ENCODE measurements at places on chromosomes 5 and 9.

- DNase-seq, result no peak
Observed at GRCh38 chr9:80383331-80383730, 811.6 kb downstream of the TLE4 start.

- no peak for DNase-seq
Observed at GRCh38 chr9:101478906-101479305, 43.3 kb upstream of the ALDOB start.

DNA sequence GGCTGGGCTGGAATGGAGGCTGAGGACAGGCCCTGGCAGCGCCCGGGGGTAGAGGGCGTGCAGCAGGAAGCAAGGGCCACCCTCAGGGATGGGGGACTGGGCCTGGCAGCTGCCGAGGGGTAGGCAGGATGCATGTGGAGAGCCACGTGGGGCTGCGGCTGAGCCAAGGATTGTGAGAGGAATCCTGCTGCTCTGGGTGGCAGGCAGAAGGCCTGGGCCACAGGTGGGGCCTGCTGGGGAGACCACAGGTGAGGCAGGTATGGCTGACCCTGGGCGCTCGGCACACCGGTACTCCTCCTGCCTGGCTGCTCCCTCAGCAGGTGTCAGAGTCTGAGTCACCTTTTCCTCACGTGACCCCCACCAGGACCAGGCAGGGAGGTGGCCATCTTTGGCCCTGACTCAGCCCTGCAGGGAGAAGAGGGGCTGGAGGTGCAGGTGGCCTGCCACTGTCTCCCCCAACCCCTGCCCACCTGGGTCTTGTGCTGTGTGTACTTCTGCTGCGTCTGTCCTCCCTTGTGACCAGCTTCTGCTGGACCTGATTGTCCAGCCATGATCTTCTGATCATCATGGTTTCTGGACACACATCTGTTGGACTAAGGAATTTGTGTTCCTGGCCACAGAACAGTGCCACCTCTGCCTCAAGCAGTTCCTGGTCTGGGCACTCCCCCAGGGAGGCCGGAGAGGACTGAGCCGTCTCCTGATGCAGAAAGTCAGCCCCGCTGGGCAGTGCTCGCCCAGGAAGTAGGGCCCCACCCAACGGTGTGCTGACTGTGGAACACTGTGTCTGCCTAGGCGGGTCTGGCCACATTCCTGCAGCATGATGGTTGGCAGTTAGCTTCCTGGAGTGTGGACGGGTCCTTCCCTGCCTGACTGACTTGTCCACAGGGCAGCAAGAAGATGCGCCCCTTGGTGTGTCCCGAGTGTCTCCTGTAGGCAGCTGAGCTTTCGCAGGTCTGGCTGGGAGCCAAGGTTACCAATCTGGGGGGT lies 6.4 kb downstream of the ARRDC1 start:
- no peak for DNase-seq

DNA sequence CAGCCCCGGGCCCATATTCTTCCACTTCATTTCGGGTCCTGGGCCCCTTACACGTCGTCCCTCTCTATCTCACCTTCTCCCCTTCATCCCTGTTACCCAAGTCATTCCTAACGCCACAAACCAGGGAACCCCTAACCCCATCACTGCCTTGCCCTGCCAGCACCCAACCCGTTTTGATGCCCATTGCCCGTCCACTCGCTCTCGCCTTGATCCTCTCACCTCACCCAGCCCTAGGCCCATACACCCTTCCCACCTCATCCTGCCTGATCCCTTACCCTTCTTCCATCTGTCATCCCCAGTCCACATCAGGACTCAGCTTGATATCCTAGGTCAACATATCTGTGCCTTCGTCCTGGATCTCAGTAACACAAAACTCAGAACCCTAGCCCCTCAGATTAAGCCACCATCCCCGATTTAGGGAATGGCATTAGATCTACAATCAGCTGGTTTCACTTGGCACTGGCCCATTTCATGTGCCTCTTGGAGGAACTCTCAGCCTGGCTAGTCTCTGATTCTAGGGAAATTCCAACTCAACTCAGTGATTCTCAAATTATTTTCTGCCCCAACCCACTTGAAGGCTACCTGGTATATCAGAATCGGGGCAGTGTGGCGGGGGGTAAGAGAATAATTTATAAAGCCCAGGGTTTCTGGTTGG lies 489 bp downstream of the CHMP5 start:
- DNase-seq, result no peak

DNA sequence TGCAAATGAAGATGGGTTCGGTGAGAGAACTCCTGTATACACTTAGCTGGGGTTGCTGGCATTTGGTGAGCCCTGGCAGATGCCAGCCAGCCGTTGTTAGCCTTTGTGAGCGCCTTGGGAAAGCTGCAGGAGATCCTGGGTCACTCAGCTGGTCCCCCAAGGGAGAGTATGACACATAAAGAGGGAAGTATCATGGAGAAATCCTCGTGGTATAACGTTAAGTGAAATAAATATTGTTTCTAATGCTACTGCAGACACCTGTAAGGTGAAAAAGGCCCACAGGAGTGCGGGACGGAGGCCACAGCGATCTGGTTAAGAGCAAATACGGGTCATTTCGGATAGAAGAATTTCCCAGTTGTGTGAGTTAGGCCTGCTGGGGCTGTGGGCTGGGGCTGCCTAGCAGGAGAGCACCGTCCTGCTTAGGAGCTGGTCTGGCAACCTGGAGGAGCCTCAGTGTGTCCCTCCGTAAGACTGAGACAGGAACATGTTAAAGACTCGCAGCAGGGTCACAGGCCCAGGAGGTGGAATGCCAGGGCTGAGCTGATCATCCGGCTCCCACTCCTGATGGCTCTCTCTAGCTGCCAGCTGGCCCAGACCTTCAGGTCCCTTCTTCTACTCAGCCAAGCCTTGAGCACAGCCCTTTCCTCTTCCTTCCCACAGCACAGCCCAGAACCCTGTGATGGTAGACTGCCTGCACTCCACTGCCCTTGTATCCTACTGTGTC lies 4.9 kb downstream of the NKX2-5 start:
- DNase-seq, result no peak

GRCh38 chr5:160539431-160539830 lies 117.8 kb downstream of the PTTG1 start:
- DNase-seq, result peak; percentile 22

DNA sequence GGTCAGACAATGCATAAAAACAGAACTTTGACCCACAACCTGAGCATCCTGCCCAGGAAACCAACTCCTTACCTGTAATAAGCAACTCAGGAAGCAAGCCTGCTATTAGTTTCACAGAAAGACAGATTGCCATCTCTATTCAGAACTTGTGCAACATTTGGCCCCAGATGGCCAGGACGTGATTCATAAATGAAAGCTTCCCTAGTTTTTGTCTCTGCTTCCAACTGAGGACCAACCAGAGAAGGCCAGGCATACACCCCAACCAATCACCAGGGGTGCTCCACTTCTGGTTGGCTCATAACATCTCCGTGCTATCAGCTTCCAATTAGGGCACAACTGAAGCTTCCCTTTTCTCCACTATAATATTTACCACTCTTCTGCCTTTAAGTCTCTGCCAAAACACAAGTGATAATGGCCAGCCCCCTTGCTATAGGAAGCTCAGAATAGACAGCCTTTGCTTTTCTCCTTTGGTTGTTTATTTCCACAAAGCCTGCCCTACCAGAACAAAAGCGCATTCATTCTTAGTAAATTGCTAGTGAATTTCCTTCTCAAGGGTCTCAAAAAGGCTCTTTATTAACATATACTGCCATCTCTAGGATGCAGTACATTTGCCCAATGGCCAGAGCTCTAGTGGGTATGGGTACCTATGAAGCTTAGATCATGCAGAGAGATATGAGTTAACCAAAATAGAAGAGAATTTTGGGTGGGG lies 289.7 kb upstream of the DAP start:
- no peak for DNase-seq

DNA sequence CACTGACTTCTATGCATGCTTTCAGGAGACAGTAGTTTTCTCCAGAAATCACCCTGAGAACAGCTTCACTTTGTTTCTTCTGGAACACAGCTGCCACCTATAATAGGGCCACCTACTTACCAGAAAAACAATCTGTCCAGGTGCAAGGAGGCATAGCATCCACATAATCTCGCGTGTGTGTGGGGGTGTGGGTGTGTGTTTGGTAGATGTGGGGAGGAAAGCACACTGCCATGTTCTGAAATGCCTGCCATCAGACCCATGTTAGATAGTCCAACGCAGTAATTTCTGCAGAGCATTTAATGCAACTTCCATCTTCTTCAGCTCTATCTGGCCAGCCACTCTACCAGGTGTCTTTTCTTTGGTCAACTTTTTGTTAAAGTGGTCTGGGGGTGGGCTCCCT lies 102.9 kb downstream of the ACER2 start:
- no peak for DNase-seq

DNA sequence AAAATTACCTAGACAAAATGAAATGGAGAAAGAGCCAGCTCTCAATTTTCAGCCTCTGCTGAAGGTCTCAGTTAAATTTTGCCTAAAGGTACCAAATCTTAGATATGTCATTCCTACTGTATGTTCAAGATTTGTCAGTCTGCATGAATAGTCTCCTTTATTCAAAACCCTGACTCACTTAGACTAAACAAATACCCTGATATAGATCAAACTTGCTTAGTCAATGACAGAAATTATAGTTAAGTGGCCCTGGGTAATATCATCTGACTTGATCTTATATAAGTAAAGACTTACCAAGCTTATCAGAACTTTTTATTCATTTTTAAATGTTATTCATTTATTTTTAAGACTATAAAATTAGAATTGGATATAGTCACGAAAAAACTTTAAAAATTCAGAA lies 12.2 kb downstream of the MEGF9 start:
- DNase-seq, result no peak

- DNase-seq, result no peak
Observed at GRCh38 chr9:18360005-18360404, 113.9 kb upstream of the ADAMTSL1 start.

DNA sequence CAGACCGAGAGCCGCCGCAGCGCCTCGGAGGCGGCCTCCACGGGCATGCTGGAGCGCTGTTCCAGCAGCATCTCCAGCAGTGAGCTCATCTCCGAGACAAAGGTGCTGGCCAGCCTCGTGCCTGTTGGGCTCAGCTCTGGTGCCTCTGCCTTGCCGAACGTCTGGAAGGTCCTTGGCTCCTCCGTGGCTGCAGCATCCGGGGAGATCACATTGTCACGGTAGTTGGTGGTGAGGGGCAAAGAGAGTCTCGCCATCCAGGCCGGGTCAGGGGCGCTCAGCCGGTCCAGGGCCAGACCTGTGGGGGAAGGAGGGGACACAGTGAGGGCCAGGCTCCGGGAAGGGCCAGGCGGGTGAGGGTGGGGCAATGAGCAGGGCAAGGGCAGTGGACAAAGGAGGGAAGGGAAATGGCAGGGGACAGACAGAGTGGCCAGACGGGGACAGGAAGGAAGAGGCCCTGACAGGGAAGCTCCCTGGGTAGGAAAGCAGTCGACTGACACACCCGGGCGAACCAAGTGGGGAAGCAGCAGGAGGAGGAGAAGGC lies 12.4 kb downstream of the PCDH12 start:
- DNase-seq, result no peak

DNA sequence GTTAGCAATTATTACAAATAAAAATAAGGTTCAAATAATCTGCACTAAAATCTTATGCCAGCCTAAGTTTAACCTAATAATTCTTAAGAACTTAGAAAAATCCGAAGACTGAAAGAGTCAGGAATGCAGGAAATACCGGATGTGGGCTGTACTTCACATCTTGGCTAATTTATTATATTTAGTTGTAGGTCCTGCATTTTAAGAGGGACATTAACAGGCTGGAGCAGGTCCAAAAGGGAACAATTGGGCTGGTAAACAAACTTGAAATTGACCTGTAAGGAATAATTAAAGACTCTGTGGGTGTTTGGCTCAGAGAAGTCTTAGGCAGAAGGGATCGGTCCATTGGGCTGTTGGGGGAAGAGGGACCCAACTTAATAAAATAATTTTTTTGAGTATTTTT lies 18.4 kb downstream of the GLRA1 start:
- no peak for DNase-seq

- DNase-seq, result no peak
Observed at GRCh38 chr9:110997847-110998246, 40.4 kb downstream of the LPAR1 start.

GRCh38 chr5:149426931-149427330 lies 47.8 kb upstream of the IL17B start:
- no peak for DNase-seq

DNA sequence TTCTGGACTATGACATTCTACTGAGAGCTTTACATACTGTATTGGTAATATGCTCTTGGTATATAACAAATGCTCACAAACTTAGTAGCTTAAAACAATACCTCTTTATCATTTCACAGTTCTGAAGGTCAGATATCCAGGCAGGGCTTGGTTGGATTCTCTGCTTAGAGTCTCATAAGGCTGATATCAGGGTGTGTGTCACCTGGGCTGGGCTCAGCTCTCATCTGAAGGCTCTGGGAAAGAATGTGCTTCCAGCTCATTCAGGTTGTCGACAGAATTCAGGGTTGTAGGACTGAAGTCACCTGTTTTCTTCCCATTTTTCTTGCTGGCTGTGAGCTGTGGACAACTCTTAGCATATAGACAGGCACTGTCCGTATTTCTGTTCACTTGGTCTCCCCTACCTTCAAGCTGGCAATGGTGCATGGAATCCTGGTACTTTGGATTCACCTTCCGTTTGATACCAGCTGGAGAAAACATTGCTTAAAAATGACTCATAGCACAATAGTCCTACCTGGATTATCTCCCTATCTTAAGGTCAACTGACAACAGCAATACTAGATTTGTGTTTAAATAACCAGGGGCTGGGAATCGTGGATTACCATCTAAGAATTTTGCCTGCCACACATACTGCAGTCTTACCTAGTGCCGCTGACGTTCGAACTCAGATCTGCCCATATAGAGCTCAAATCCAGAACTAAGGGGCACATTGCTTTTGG lies 69.2 kb downstream of the RCL1 start:
- no peak for DNase-seq

DNA sequence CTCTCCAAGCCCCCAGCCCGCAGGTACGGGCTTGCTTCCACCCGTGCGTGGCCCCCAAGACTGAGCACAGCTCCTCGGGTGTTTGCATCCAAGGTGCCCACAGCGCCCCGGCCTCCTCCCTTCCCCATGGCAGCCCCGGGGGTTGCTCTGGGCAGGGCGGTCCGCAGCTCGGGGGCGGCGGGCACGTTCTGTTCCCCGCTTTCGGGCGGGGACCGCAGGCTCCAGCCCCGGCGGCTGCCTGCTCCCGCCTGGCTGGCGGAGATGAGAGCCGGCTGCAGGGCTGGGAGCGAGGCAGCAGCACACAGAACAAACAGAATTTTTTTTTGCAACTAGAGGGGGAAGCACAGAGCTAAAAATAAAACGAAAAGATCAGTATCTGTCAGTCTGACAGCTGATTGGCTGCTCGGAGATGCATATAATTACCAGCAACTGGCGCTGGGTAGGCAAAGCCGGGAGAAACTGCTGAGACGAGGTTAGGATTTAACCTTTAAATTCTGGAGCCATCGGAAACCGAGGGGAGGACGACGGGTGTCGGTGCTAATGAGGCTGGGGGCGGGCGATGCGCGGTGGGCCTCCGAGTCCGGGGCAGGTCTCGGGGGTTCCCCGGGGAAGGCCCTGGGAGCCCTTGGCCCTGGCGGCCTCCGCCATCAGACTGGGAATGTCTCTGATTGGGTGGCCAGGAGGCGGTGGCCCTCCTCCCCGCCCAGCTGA lies 142.7 kb upstream of the IER5L start:
- DNase-seq, result peak; percentile 13

GRCh38 chr9:127898433-127899127 lies 823 bp downstream of the ST6GALNAC6 start:
- DNase-seq, result no peak

- DNase-seq, result no peak
Observed at GRCh38 chr5:96257904-96258303, 175.1 kb downstream of the PCSK1 start.

- DNase-seq, result no peak
Observed at GRCh38 chr5:68479524-68479923, 264.0 kb downstream of the PIK3R1 start.

- DNase-seq, result no peak
Observed at GRCh38 chr9:109439378-109440116, 58.6 kb downstream of the PTPN3 start.

- no peak for DNase-seq
Observed at GRCh38 chr9:114852050-114852594, 46.3 kb upstream of the TNFSF15 start.
